ENCODE measurements at places on chromosomes 1 and 21. TPM values are rescaled to one million over a fixed set of nuclear protein-coding genes. Genes with fewer than 3 reads are reported as not detected.

Gene OR2L13
- not detected for total RNA-seq

Gene BTBD8
- total RNA-seq, result 0.60 TPM

Gene NT5C1A
- total RNA-seq, result 0.08 TPM

Gene MYCL
- 1.3 TPM for total RNA-seq

Gene FOXO6
- 0.62 TPM for total RNA-seq

Gene SLC6A9
- 14.5 TPM for total RNA-seq

Gene C1orf21
- 11.4 TPM for total RNA-seq

Gene LYPD8
- total RNA-seq, result 0.09 TPM

Gene POLR3C
- total RNA-seq, result 34.8 TPM

Gene GNG4
- total RNA-seq, result 15.4 TPM

Gene FCRL2
- not detected for total RNA-seq

Gene C1orf87
- total RNA-seq, result not detected

Gene SLC5A9
- not detected for total RNA-seq

Gene HP1BP3
- 118 TPM for total RNA-seq

Gene GBP6
- not detected for total RNA-seq

Gene RNF11
- 28.7 TPM for total RNA-seq

Gene PDE4B
- total RNA-seq, result 14.5 TPM

Gene AKNAD1
- total RNA-seq, result 0.64 TPM

Gene CD5L
- not detected for total RNA-seq

Gene EIF4G3
- total RNA-seq, result 22.9 TPM

Gene PGM1
- 33.6 TPM for total RNA-seq

Gene AJAP1
- total RNA-seq, result 0.02 TPM

Gene ASPM
- 23.9 TPM for total RNA-seq

Gene TEDDM1
- total RNA-seq, result not detected

Gene SPATA21
- total RNA-seq, result 0.05 TPM

Gene DIO1
- not detected for total RNA-seq

Gene PBX1
- total RNA-seq, result 23.1 TPM

Gene BCAS2
- total RNA-seq, result 28.4 TPM

Gene SFN
- 565 TPM for total RNA-seq

Gene S1PR1
- 0.06 TPM for total RNA-seq

Gene LCE1B
- total RNA-seq, result not detected

Gene PADI3
- 1.6 TPM for total RNA-seq

Gene UTS2
- total RNA-seq, result not detected

Gene PTPRF
- 106 TPM for total RNA-seq

Gene KIAA1614
- 0.89 TPM for total RNA-seq

Gene CRYAA
- not detected for total RNA-seq

Gene BCL2L15
- total RNA-seq, result 0.59 TPM

Gene AADACL4
- not detected for total RNA-seq

Gene HPDL
- 5.0 TPM for total RNA-seq

Gene LCE2A
- total RNA-seq, result not detected

Gene ZFP69
- not detected for total RNA-seq

Gene SLC45A1
- 6.1 TPM for total RNA-seq

Gene ATP5PB
- total RNA-seq, result 241 TPM

Gene HSF2BP
- total RNA-seq, result 1.8 TPM

Gene SEMA4A
- total RNA-seq, result 0.29 TPM

Gene PTGER3
- not detected for total RNA-seq

Gene EPHA8
- 0.04 TPM for total RNA-seq

Gene SPRR2G
- not detected for total RNA-seq

Gene PMVK
- 39.3 TPM for total RNA-seq
